ENCODE measurements at places on chromosomes 11 and 22. TPM values are rescaled to one million over a fixed set of nuclear protein-coding genes. Genes with fewer than 3 reads are reported as not detected.

ANKRD42 gene
- total RNA-seq = 8.6 TPM

OTOG gene
- under 0.01 TPM for total RNA-seq

SDHD gene
- 73.8 TPM for total RNA-seq

HOATZ gene
- not detected for total RNA-seq

ZNF408 gene
- 4.5 TPM for total RNA-seq

GAL3ST1 gene
- 1.2 TPM for total RNA-seq

PICK1 gene
- 24.9 TPM for total RNA-seq

TRIM49 gene
- under 0.01 TPM for total RNA-seq

TMEM218 gene
- total RNA-seq = 18.8 TPM

TRIM44 gene
- 13.5 TPM for total RNA-seq

FOXRED2 gene
- total RNA-seq = 11.0 TPM

SHISAL1 gene
- total RNA-seq = 20.8 TPM

CADM1 gene
- 195 TPM for total RNA-seq

OVOL1 gene
- total RNA-seq = under 0.01 TPM

LRRC56 gene
- 1.2 TPM for total RNA-seq

CRYBB2 gene
- not detected for total RNA-seq

HEPN1 gene
- total RNA-seq = not detected

CLCF1 gene
- total RNA-seq = under 0.01 TPM

RBMXL2 gene
- total RNA-seq = not detected

MAPK8IP2 gene
- total RNA-seq = 60.3 TPM

FIBIN gene
- total RNA-seq = 6.5 TPM

CEP126 gene
- total RNA-seq = 10.6 TPM

TUB gene
- total RNA-seq = 83.2 TPM

MMP8 gene
- not detected for total RNA-seq

KCNJ5 gene
- total RNA-seq = 0.82 TPM

NUDT8 gene
- total RNA-seq = 1.2 TPM

NR1H3 gene
- total RNA-seq = 8.2 TPM

LRRC75B gene
- 8.2 TPM for total RNA-seq

ATL3 gene
- total RNA-seq = 21.6 TPM

OR51G2 gene
- not detected for total RNA-seq

TYR gene
- not detected for total RNA-seq

DEPDC7 gene
- total RNA-seq = 1.6 TPM

APOA5 gene
- not detected for total RNA-seq

MLC1 gene
- total RNA-seq = 17.9 TPM

POU2AF2 gene
- not detected for total RNA-seq

SYT8 gene
- total RNA-seq = not detected

Data from frontal cortex (tissue), 4 donors.